ENCODE measurements at places on chromosomes 3 and 15.

GRCh38 chr15:70027518-70027917 is 70.2 kb downstream of the TLE3 start:
- no peak for DNase-seq

GRCh38 chr3:36372534-36372935 is 7.8 kb upstream of the STAC start:
- DNase-seq = no peak

DNA sequence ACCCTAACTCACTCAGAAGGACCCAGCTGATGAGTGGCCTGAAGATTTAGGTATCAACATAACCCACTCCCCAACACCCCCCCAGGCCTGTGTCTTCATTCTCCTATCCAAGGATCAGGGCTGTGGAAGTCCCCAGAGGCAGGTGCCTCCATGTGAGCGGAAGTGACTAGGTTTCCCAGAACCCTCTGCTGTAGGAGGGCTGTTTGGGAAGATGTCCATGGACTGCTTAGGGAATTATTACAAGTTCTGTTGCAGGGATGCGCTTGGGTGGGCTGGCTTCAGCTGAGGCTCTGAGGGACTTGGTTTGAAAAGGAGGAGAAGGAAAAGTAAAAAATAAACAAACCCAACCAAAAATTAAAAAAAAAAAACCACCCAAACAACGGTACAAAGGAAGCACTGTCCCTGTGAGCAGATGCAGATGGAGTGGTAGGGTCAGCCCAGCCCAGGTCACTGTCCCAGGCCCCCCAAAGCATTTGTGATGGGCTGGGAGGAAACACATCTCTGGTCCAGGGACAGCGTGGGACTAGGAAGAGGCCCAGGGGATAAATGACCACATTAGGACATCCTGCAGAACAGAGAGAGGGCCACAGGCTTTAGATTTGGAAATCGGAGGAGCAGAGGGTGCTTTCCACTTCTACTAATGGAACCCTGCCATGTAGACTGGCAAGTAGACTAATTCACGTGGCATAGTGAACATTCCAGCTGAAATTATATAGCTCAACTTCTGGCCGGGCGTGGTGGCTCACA is 12.2 kb upstream of the APOD start:
- DNase-seq = no peak

DNA sequence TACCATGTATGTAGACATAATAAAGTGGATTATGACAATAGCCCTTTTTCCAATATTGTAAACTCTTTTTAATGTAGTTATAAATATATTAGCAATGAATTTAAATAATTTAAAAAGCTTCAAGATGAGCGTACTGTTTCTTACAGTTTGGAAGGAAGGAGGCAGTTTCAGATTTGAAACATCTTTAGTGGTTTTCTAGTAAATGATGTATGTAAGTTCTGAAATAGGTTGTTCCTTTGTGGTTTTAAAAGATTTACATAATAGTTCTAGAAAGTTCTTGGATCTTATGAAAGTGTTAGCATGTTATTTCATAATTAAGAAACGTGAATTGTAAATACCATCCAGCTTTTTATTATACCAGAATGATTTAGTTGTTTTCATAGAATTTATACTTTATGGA is 16.0 kb downstream of the DNAJC19 start:
- no peak for DNase-seq

DNA sequence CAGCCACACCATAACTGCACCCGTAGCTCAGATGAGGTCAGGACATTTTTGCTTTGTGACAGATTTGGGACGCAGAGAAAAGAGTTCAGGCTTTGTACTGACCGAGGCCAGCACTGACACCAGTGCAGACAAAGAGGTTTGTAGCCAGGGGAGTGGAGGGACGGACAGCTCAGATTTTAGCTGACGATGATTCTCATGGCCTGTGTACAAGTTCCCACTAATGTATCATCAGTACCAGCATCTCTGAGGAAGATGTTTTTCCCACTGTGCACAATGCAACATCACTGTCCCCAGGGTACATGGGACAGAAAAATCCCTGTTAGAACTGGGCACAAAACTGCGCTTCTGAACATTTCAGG is 112.7 kb downstream of the SLCO3A1 start:
- DNase-seq = no peak

DNA sequence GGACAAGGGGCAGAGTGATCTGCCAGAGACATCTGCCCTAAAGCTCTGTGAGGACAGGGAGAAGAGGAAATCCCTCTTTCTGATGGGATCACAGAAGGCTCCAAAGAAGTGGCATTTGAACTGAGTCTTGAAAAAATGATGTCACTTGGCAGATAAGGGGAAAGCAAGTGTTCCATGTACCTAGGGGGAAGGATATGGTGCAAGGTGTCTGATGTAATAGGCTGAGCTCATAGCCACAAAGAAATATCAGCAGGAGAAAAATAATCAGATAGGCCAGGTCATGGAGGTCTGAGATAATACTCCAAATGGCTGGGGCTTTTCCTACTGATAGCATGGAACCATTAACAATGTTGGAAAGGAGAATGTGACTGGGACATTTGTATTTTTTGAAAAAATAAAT is 468.4 kb upstream of the MDFIC2 start:
- DNase-seq = no peak

- no peak for DNase-seq
Observed at GRCh38 chr15:60589728-60590127, 110.8 kb upstream of the ICE2 start.

All from stimulated activated CD4-positive, alpha-beta T cell treated with anti-CD3 and anti-CD28 coated beads, Interleukin-12 subunit alpha, Interleukin-12 subunit beta, amount 100 ng/mL, for 24 hours (primary cell).